NCI-H1092 treated with DMSO at 0.1 percent for 48 hours (cell line): ENCODE measurements at places on chromosomes 1 and 21.

- DNase-seq = no peak
Observed at GRCh38 chr1:48667782-48668181, 108.9 kb downstream of the BEND5 start.

DNA sequence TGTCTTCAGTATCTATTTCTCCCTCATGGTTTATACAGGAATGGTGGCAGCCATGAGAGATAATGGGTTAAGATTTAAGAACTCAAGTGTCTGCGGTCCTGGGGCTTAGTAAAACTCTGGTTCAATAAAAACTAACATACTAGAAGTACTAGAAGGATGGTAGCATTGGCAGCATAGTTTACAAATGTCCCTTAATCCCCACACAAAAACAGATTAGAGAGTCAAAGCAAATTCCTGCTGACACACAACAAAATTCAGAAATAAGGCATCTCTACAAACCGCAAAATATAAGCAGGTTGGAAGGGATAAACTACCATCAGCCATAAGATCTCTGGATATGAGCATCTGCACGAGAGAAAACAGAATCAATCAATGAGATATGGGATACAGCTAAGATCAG lies 234.4 kb downstream of the RERE start:
- DNase-seq = no peak

GRCh38 chr1:11761988-11762406 lies at the start of gene C1orf167:
C1orf167 (plus strand) TSS chr1:11762193; CDS start chr1:11764401, 2,208 bp downstream.
- no peak for DNase-seq

- DNase-seq = no peak
Observed at GRCh38 chr1:4931486-4931885, 277.1 kb downstream of the AJAP1 start.

- peak; percentile 3 for DNase-seq
Observed at GRCh38 chr21:29360799-29361765, 62.4 kb downstream of the BACH1 start.
